ENCODE measurements at places on chromosomes 2 and 18.

DNA sequence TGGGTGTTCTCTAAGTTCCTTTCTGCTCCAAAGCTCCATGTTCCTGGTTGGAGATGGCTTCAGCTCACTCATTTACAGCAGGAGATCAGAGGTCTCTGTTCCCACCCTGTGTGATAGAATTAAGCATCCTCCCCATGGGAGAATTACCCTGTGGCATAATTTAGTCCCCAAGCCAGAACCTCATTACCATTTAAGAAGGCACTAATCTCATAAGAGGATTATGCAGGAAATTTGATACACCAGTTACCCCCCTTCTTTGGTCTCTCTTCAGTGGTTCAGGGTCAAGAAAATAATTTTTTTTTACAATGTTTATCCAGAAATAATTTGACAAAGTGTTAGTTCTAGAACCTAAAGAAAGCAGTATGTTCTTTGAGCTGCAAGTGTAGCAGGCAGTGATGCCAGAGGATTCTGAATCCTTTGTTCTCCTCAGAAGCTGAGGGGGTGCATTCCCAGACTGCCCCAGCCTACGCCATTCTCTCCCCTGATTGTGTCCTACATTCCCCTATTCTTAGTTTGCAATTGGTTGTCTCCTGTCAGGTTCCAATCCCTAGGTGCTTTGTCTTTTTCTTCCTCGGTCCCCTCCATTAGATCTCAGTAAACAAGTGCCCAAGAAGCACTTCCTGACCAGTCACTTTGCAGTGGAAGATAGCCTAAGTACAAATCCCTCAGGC, 163.6 kb downstream of the PRKCE start:
- H3K4me3 ChIP-seq: no peak overlapping the region
- no peak overlapping the region for H3K27ac ChIP-seq
- peaks cover 4% of the 10 kb centered on the region for H3K4me1 ChIP-seq
- no peak for DNase-seq
- H3K36me3 ChIP-seq: peaks cover 7% of the 10 kb centered on the region

DNA sequence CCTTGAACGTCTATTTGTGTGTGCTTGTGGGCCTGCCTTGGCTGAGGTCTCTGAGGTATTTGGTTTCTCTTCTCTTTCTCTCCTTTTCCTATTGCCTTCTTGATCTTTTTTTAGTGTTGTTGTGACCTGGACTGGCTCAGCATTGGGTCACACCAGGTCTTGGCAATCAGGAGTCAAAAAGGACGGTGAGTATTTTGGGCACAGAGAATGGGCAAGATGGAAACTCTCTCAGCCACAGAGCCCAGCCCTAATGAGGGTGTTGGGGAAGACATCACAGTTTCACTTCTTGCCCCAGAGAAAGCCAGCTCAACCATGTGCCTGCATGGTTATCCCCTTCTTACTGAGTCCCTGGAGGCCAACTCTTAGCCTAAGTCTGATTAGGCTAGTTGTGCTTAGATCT, 13.7 kb upstream of the INO80C start:
- no peak for DNase-seq
- H3K4me1 ChIP-seq: no peaks in the 10 kb centered on the region
- H3K4me3 ChIP-seq: no peak overlapping the region
- H3K36me3 ChIP-seq: no peaks in the 10 kb centered on the region
- H3K27me3 ChIP-seq: no peaks in the 10 kb centered on the region
- H3K27ac ChIP-seq: no peak overlapping the region

DNA sequence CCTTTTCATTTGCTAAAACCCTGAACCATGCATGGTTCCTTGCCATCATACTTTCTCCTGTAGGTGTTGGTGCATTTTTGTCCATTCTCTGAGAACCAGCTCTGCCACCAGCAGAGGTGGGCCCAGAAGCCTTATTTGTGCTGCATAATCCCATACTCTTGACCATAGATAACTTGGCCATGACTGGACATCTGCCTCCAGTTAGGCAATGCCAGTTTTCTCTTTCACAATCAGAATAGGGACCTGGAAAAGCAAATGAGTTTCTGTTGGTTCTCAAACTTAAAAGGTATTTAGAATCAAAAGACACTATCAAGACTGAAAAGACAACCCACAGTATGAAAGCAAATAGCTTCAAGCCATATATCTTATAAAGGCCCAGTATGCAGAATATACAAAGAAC, 167.3 kb downstream of the MAIP1 start:
- no peaks in the 10 kb centered on the region for H3K4me1 ChIP-seq
- H3K4me3 ChIP-seq: no peak overlapping the region
- no peaks in the 10 kb centered on the region for H3K36me3 ChIP-seq
- no peak for DNase-seq
- H3K27me3 ChIP-seq: peaks cover 56% of the 10 kb centered on the region

- H3K36me3 ChIP-seq: peaks cover 18% of the 10 kb centered on the region
- no peak overlapping the region for H3K4me3 ChIP-seq
- peaks cover 11% of the 10 kb centered on the region for H3K4me1 ChIP-seq
- H3K27ac ChIP-seq: peak overlapping the region; percentile 32
- no peak for DNase-seq
These were observed 10.9 kb downstream of the FEZ2 start for GRCh38 chr2:36587101-36587500.

DNA sequence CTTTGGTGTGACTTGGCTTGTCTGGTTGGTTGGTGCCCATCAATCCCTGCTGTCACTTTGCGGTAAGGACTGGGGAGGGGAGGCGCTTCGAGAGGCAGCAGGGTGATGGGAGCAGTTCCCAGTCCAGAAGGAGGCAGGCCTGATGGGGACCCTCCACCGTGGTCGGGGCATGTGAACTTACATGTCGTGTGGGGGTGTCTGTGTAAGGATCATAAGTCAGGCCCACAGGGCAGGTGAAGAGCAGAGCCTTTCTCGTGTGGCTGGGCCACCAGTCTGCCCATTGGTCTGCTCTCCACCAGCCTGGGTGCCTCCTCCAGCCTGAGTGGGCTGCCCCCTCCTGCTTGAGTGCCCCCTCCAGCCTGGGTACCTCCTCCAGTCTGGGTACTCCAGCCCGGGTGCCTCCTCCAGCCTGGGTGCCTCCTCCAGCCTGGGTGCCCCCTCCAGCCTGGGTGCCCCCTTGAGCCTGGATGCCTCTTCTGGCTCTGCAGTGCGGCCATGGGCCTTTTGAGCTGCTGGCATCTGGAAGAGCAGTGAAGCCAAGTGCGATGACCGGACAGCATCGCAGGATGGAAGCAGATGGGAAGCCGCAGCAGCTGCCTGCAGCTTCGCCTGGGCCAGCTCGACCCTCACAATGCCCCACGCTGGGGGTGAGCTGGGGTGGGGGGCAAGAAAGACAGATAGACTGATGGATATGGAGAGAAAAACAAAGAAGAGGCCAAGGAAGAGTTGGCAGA, 25.0 kb downstream of the ATOH8 start:
- H3K4me3 ChIP-seq: no peak overlapping the region
- no peak overlapping the region for H3K27ac ChIP-seq
- no peaks in the 10 kb centered on the region for H3K4me1 ChIP-seq
- no peaks in the 10 kb centered on the region for H3K36me3 ChIP-seq
- peaks cover 7% of the 10 kb centered on the region for H3K27me3 ChIP-seq
- no peak for DNase-seq

- no peak for DNase-seq
- H3K27me3 ChIP-seq: no peaks in the 10 kb centered on the region
- H3K4me3 ChIP-seq: no peak overlapping the region
- H3K36me3 ChIP-seq: peaks cover 30% of the 10 kb centered on the region
These were observed 140.0 kb downstream of the SMAD7 start for GRCh38 chr18:48810805-48811204.

DNA sequence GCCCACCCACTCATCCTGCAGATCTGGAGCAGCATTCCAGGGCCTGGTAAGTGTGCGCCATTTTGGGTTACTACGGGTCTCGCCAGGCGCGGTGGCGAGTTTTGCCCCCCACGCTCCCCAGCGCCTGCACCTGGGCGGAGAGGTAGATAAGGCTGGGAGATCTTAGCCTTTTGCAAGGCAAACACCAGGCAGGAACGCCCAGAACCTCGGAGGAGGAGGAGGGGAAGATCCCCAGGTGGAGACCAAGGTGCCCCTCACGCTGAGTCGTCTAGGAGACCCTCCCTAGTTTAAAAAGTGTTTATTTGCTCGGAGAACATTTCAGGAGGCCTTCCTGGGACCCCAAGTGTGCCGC, 365 bp upstream of the RAMP1 start:
- H3K4me1 ChIP-seq: peaks cover 8% of the 10 kb centered on the region
- H3K27ac ChIP-seq: no peak overlapping the region
- H3K27me3 ChIP-seq: peaks cover 62% of the 10 kb centered on the region
- DNase-seq: no peak

DNA sequence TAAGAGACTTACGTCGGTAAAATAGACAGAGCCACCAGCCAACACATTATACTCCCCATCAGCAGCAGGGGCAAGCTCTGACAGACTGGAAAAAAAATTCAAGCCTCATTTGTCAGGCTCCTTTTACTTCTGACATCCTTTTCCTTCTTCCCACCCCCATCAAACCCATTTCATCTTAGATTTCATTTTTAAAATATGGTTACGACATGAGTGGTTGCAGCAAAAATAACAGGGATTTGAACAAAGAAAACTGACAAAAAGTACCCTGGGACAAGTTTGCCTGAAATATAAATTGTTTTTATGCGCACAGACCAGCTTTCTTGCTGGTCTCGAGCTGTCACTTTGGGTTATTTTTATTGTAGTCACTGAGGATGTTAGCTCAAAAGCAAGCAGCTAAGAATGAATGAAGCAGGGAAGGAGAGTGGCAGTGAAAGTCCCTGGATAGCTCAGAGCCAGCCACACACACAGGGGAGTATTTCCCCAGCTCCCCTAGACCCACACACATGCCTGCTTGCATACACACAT, 30.7 kb upstream of the LINC00305 start:
- H3K4me3 ChIP-seq: no peak overlapping the region
- no peaks in the 10 kb centered on the region for H3K27me3 ChIP-seq
- H3K27ac ChIP-seq: no peak overlapping the region
- H3K4me1 ChIP-seq: no peaks in the 10 kb centered on the region

- no peaks in the 10 kb centered on the region for H3K4me1 ChIP-seq
- no peak for DNase-seq
- H3K4me3 ChIP-seq: no peak overlapping the region
- no peaks in the 10 kb centered on the region for H3K27me3 ChIP-seq
- H3K36me3 ChIP-seq: no peaks in the 10 kb centered on the region
These were observed 87.5 kb upstream of the CTAGE1 start for GRCh38 chr18:22505141-22505591.

DNA sequence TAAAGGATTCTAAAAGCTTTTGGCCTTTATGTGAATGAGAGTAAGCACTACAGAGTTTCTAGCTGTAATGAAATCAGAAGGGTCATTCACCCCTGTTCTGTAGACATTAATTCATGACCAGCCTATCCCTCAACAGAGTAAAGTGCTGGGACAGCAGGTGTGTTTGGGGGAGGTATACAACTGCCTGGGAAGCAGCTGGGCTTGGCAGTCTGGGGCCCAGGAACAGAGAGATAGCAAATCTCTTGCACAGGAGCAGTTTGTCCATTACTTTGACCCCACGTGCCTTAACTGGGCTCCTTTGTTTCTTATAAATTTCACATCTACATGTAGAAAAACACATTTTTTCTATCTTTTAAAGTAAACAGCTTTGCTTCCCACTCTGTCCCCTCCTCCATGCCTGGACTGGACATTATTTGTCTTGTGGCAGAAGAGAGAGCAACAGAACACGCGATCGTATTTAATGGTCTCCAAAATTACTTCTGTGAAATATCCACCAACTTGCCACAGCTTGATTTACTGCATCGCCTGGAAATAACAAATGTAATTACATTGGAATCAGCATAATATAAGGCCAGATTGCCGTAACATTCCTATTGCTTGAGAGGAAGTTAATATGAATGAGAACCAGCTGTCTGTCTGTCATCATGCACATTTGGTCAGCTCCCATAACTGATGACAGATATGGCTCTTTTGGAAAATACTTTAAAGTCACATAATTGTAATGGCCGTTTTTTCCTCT, 263.8 kb downstream of the RBM43 start:
- H3K36me3 ChIP-seq: no peaks in the 10 kb centered on the region
- no peaks in the 10 kb centered on the region for H3K4me1 ChIP-seq
- DNase-seq: no peak
- no peaks in the 10 kb centered on the region for H3K27me3 ChIP-seq
- H3K27ac ChIP-seq: no peak overlapping the region

DNA sequence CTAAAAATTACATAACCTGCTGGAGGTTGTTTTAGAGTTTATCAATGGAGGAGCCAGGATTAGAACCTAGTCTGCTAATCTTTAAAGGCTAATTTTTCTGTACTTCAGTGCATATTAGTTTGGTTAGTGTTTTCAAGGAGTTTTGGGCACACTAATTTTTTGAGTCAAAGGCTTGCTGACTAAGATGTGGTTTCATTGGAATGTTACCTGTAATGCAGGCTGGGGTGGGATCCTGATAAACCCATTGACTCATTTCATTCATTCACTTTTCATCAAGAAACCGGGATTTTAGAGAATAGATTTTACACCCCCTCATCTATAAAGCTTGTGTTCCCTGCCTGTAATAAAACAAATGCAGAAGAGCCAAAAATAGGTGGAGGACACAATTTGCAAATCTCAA, 91.9 kb upstream of the IL1R2 start:
- H3K27ac ChIP-seq: no peak overlapping the region
- H3K36me3 ChIP-seq: peaks cover 7% of the 10 kb centered on the region
- H3K4me1 ChIP-seq: peaks cover 6% of the 10 kb centered on the region
- peaks cover 15% of the 10 kb centered on the region for H3K27me3 ChIP-seq
- no peak for DNase-seq

GRCh38 chr2:12821656-12822055, 104.9 kb downstream of the TRIB2 start:
- H3K4me3 ChIP-seq: no peak overlapping the region
- no peak overlapping the region for H3K27ac ChIP-seq
- peaks cover 26% of the 10 kb centered on the region for H3K27me3 ChIP-seq

DNA sequence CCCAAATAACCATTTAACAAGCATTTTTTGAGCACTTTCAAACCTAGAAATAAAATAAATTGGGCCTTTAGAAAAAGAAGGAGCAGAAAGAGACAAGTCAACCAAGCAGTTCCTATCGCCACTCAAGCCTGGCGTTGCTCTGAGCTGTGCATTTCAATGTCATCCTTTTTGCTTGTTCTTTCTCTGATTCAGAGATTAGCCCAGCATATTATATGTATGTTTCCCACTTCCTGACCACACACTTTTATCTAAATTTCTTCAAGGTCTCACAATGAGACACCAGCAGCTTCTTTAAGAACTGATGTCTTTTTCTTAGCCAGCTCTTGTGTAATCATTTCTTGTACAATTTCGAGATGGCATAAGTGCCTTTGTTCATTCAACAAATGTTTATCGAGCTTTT, 344.5 kb upstream of the ID2 start:
- no peaks in the 10 kb centered on the region for H3K36me3 ChIP-seq
- H3K4me3 ChIP-seq: peak overlapping the region; percentile 65
- no peaks in the 10 kb centered on the region for H3K27me3 ChIP-seq
- peak overlapping the region; percentile 77 for H3K27ac ChIP-seq
- DNase-seq: no peak

GRCh38 chr2:201158111-201158929, 24.6 kb upstream of the CASP10 start:
- no peaks in the 10 kb centered on the region for H3K27me3 ChIP-seq
- peaks cover 90% of the 10 kb centered on the region for H3K36me3 ChIP-seq
- peaks cover 18% of the 10 kb centered on the region for H3K4me1 ChIP-seq
- peak overlapping the region; percentile 86 for H3K27ac ChIP-seq

Measured in effector memory CD8-positive, alpha-beta T cell (primary cell).